Smooth muscle cell of the umbilical artery (primary cell): ENCODE measurements at places on chromosomes 16 and 17. TPM values are rescaled to one million over a fixed set of nuclear protein-coding genes. Genes with fewer than 3 reads are reported as not detected.

Gene KRTAP3-2
- total RNA-seq: not detected in 2 replicates

Gene TRAP1
- total RNA-seq: 42.5 and 76.6 TPM in 2 replicates

Gene CCL5
- under 0.01 and 0.14 TPM in 2 replicates for total RNA-seq

Gene GNGT2
- not detected in 2 replicates for total RNA-seq

Gene SSTR5
- not detected in 2 replicates for total RNA-seq

Gene PRSS33
- total RNA-seq: not detected in 2 replicates

Gene RNF157
- 0.05 and 1.8 TPM in 2 replicates for total RNA-seq

Gene SYT17
- total RNA-seq: 0.05 TPM in 1 of 2 replicates, not detected in the other

Gene CIBAR2
- total RNA-seq: not detected in 2 replicates

Gene ZP2
- not detected in 2 replicates for total RNA-seq

Gene DLX4
- not detected in 2 replicates for total RNA-seq
